Osteocyte (in vitro differentiated cells): ENCODE measurements at places on chromosomes 1 and 21. TPM values are rescaled to one million over a fixed set of nuclear protein-coding genes. Genes with fewer than 3 reads are reported as not detected.

The KAZN gene
- 43.3 and 47.1 TPM in 2 replicates for total RNA-seq

The ITLN1 gene
- not detected in 2 replicates for total RNA-seq

DNA sequence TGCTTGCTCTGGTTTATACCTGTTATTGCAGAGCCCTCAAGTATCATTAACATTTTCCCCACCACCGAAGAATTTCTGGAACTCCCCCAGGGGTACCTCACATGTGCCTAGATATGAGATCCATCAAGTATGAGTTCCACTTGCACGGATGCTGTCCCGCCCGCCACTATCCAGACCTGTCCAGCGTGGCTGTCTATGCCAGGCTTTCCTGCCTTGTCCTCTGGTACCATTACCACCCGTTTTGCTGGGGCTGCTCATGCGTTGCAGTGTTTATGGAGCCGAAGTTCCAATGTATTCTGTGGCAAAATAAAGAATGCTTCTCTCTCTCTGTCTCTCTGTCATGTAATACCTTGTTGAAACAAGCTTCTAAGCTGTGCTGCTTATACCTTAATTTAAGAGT lies 543.5 kb upstream of the PTBP2 start:
- no peak for DNase-seq

The TFF2 gene
- not detected in 2 replicates for total RNA-seq

The FCRL6 gene
- not detected in 2 replicates for total RNA-seq
